ENCODE measurements at places on chromosomes 7 and 10.
A peak's percentile ranks its signal among the peaks of the same experiment; 100 is the strongest.

DNA sequence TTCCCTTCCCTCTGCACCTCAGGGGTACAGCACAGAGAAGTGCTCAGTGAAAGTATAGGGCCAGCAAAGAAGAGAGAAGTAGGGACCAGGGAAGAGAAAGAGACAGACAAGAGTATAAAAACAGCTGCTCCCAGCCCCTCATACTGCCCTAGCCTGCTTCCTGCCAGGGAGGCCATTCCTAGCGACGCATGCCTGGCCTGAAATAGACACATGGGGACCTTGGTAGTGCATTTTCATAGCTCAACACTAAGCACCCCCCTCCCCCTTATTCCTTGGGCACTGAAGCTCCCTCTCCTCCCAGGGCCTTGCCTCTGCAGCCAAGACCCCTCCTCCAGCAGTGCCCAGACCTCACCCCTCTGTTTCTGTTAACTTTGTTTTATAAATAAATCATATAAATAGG is 64.7 kb downstream of the ZMIZ1 start:
- DNase-seq = no peak

DNA sequence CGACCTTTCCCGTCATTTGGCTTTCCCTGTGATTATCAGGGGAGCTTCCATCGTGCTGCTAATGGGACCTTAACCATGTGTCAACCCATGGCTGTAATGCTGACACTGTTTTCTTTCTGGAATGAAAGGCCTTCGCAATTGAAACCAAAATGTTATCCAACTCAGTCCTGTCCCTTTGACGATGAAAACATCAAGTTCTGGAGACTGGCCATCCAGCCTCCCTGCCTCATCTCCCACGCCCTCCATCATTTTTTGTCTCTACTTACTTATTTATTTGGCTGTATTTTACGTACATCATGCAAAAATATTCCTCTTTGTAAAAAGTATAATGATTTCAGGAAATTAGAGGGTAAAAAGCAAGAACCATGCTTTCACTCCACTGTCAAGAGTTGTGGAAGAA is 69.8 kb downstream of the EGFR start:
- no peak for DNase-seq

DNA sequence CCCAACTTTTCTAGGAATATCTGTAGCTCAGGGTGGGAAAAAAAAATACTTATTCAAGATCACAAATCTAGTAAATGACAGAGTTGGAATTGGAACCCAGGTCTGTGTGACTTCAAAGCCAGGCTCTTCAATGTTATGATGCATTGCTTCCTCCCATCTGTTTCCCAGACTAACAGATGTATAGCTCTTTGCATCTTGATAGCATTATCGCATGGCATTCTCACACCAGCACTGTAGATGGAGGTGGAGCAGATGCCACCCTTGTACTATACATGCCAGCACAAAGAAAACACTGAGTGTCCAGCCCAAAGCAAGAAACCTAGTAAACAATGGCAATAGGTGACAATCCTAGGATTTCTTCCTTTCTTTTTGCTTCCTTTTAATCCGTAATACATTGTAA is 497.3 kb downstream of the NEBL start:
- DNase-seq = no peak

DNA sequence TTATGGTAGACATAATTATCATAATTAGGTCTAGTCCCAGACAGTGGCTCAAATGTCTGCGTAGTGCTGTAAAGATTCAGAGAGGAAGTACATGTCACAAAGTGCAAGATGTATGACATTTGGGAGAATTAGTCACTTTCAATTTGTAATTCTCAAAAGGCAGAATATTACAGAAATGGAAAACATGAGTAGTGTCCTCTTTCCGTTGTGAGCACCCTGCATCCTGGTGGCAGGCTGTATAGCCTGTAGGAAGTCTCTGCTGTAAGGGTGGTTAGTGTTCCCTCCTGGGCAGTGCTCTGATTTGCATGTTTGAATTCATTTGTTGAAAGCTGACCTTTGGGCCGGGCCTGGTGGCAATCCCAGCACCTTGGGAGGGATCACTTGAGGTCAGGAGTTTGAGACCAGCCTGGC is 17.0 kb downstream of the CDK14 start:
- DNase-seq = peak; percentile 30

- no peak for DNase-seq
Observed at GRCh38 chr10:106560925-106561640, 603.4 kb downstream of the SORCS1 start.

- no peak for DNase-seq
Observed at GRCh38 chr10:77636282-77636966, 1.2 kb downstream of the KCNMA1 start.

DNA sequence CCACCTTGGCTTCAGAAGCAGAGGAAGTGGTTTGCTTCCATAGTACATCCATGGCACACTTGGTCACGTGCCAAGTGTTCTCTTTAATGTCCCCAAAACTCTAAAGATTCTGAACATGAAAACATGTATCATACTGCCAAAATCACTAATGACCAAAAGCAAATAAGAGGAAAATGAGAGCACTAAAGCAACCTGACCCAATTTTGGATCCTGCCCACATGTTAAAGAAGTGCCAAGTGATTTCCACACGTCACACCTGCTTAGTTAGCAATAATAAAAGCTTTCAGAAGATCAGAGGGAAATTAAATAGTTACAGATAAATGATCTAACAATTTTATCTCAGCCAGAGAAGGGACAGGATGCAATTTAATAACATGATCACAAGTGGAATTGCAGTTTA is 1170.0 kb downstream of the XPNPEP1 start:
- no peak for DNase-seq

GRCh38 chr7:137015015-137015414 is 146.6 kb downstream of the CHRM2 start:
- DNase-seq = no peak

- DNase-seq = no peak
Observed at GRCh38 chr10:17684537-17684936, 40.6 kb downstream of the STAM start.

DNA sequence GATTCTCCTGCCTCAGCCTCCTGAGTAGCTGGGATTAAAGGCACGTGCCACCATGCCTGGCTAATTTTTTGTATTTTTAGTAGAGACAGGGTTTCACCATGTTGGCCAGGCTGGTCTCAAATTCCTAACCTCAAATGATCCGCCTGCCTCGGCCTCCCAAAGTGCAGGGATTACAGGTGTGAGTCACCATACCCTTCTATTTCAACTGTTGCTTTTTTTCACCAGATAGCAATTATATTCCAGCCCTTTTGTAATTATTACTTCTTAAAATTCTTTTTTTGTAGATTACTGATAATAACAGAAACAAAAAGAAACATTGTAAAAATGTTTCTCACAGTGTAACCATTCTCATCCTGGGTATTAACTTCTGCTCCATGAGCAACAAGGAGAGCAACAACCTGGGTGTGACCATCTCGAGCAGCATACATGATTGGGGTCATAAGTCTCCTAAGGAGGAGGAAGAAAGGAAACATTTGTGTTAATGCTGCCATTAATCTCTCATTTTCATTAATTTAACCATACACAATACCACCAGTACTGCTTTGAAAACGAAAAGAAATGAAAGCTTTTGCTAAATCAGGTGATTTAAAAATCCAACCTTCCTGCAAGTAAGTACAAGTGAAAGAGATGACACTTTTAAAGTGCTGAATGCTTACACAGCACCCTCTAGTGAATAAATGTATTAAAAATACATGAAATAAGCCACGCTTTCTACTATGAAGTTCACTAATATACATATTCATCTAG is 41.8 kb downstream of the ASZ1 start:
- no peak for DNase-seq

GRCh38 chr7:47326808-47327207 is 255.1 kb downstream of the TNS3 start:
- DNase-seq = no peak

DNA sequence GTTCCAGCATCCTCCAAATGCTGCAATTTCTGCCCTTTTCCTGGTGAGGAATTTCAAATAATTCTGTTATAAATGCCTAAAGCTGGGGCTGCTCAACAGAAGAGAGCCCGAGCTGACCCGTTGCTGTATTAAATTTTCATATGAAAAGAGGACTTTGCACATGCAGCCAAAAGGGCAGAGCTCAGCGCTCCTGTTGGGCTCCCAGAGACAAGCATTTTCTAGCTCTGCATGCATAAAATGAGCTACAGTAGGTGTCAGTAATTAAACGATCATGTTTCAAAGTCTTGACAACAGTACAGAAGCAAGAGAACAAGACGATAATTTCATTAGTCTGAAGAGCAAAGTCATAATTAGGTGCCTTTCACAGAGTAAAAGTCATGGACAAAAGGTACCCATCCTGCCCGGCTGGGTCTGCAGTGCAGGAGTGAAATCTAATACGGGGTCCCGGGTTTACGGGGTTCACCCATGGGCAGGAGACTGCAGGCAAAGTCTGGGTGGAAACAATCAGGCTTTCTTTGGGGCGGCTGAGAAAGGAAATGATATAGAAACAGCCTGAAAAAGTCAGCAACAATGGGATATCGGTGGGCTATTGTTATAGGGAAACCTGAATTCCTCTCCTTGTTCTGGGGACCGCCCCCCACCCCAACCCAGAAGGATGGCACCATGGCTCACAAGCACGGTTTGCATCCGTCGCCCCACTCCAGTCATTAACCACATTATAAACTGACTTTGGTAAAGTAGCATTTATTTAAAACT is 66.0 kb downstream of the EBF3 start:
- DNase-seq = no peak

DNA sequence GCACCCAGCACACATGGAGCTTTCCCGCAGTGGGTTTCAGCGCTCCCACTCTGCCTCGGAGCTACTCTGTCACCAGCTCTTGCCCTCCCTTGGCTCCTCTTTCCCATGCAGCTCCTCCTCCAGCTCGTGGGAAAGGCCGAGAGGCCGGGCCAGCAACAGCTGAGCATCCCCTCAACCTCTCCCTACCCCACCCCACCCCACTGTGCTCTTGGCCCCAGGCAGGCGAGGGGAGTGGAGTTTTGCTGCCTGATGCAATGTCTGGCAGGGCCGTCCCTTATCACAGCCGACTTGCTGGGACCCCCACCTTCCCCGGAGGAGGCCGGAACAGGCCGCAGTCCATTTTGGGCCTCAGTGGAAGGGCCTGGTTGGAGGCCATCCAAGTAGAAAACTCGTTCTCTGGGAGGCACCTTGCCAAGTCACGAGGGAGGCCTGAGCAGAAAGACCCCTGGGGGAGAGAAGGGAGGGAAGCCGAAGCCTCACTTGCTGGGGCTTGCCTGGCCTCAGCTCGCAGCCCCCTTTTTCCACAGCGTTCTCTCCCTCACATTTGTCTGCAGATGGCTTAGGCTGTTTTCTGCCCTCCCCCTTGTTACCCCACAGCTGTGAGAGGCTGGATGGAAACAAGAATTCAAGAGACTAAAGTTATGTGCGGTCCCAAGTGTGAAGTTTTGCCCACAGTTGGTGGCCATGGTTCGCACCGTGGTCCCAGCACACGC is 35.3 kb downstream of the CHST3 start:
- no peak for DNase-seq

DNA sequence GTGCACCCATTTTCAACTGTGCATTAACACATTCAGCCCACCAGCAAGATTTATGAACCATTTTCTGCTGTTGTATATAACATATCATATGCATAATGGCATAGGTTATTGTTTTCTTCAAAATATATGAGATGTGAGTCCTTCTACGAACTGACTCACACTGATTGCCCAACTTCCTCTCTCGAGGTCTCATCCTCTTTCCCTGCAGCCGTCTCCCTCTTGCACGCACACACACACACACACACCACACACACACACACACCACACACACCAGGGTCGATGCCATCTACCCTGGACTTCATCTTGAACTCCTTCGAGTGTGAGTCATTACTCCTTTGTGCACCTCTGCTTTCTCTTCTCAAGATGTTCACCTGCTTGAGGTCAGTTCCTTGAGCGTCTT is 36.7 kb downstream of the EGFR start:
- no peak for DNase-seq

GRCh38 chr10:127179612-127180250 is 16.7 kb downstream of the INSYN2A start:
- DNase-seq = no peak

GRCh38 chr10:69716711-69717560 is 84.8 kb upstream of the COL13A1 start:
- peak; percentile 57 for DNase-seq

- no peak for DNase-seq
Observed at GRCh38 chr10:100325158-100325557, 4.9 kb downstream of the PKD2L1 start.

- no peak for DNase-seq
Observed at GRCh38 chr10:28685717-28686116, 8.4 kb downstream of the BAMBI start.

DNA sequence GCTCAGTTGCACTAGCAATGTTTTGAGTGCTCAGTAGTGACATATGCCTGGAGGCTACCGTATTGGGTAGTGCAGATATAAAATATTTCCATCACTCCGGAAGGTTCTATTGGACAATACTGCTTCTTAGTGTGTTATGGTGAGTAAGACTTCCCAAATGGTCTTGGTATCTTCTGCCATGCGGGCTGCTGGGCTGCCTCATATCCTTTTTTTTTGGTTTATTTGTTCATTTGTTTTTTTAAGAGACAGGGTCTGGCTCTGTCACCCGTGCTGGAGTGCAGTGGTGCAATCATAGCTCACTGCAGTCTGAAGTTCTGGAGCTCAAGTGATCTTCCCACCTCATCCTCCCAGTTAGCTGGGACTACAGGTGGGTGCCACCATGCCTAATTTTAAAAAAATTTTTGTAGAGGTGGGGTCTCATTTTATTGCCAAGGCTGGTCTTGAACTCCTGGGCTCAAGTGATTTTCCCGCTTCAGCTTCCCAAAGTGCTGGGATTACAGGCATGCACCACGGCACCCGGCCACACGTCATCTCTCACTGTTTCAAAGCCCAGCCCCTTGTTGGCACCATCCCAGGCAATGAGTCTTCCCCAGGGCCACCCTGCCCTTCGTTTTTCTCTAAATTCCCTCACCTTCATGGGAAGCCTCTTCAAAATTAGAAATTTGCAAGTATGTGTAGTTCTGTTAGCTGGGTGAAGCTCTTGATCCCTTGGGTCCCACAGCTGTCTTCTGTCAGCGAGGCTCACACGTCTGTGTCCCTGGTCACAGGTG is 111.0 kb upstream of the KLF14 start:
- DNase-seq = no peak

DNA sequence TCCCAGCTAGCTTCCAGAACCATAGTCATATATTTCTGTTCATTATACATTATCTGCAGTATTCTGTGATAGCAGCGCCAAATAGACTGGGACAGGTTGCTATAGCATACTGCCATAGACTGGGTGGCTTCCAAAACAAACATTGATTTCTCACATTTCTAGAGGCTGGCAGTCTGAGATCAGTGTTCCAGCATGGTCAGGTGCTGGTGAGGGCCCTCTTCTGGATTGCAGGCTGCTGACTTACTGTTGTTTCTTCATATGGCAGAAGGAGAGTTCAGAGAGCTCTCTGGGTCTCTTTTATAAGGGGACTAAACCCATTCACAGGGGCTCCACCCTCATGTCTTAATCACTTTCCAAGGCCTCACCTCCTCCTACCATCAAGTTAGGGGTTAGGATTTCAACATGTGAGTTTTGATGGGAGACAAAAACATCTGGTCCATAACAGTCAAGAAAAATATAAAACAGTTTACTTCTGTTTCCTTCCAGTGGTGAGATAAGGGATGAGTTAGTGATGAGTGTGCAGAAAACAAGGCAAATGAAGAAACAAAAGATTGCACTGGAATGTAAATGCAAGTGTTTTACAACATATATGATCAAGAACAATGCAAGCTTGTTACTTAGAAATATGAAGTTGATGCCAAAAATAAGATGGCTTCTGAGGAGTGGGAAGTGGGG is 399.0 kb upstream of the C7orf33 start:
- no peak for DNase-seq
